AG09319 (cell line): ENCODE measurements at places on chromosomes 4 and X.

- peak; percentile 57 for DNase-seq
Observed at GRCh38 chr4:1323635-1324442, 23.2 kb upstream of the UVSSA start.

DNA sequence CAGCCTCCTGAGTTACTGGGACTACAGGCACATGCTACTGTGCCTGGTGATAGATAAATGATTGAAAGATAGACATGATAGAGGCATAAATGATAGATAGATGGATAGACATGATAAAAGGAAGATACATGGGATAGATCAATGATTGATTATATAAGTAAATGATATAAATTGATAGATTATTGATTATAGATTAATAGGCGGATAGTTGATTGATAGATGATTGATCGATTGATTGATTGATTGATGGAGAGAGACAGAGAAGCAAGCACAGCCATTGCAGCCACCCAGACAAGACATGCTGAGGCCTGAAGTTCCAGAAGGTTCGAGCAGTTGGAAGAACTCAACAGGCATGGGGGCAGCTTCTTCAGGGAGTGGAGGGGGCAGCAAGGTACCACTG lies 17.7 kb upstream of the PLXNB3 start:
- no peak for DNase-seq

DNA sequence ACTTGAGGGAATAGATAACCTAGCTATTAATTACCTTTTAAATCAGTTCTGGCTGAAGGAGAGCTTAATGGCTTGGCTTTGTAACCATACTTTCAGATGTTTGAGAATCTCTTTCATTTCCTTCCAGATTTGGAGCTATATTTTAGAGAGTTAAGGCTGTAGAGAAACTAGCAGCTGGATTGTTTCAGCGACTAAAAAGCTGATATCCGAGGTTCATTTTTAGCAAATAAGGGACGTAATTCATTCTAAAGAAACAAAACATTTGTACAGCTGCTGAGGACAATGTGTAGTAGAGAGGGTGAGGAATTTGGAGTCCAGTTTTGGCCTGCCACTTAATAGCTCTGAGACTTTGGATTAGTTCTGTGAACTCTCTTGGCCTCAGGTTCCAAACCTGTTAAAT lies 12.2 kb downstream of the OSTC start:
- DNase-seq, result no peak

GRCh38 chr4:67879486-67879885 lies 4.3 kb downstream of the TMPRSS11D start:
- no peak for DNase-seq

DNA sequence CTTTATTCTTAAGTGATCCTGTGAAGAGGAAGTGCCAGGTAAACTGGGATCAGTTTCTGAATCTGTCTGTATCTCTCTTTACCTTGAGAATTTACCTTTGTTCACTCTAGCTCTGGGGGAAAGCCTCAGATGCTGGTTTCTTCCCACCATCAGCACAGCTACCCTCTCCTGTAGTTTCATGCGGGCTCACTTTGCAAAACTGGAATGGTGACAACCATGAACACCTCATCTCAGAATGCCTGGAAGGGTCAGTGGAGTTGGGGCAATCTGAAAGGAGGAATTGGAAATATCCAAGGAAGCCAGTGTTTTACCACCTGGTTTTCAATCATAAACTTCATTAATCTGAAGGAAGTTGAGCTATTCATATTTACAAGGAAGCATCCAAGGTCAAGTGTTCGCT lies 30.8 kb upstream of the DCX start:
- DNase-seq, result no peak

DNA sequence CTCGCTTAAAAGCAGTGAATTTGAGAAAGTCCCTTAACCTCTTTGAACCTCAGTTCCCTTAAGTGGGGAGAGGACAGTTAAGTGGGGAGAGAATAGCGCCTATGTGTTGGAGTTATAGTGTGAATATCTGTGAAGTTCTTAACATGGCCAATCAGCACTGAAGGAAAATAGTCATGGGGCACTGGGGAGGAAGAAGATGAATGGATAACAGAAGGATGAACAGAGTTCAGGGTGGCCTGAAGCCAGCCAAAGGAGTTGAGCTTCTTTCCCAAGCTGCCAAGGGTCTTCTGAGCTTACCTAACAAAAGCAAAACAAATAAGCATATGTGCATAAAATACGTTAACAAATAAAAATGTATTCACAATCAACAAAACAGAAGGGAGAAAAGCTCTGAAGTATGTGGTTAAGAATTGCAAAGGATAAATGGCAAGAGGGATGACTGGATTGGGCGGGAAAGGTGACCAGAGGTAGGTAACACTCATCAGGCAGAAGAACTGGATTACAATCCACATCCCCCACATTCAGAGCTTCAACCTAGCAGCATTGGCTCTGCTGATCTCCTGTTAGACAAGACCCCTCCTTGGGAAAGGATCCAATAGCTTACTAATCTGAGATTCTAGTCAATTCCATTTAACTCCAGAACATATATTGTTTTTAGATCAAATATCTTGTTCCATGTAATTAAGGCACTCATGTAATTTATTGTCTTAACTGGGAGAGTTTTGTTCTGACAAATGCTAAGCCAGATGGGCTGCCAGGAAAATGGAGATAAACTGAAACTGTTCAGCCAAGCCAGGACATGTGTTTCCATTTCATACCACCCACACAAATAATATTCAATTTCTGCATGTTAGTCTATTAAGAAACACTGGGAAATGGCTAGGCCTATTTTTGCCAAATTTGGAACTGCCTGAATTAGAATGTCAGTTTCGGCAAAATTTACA lies 221.2 kb downstream of the LDB2 start:
- peak; percentile 57 for DNase-seq

GRCh38 chr4:99341426-99341825 lies 11.1 kb downstream of the ADH1C start:
- no peak for DNase-seq

GRCh38 chr4:129218897-129219296 lies 122.9 kb downstream of the C4orf33 start:
- DNase-seq, result no peak

DNA sequence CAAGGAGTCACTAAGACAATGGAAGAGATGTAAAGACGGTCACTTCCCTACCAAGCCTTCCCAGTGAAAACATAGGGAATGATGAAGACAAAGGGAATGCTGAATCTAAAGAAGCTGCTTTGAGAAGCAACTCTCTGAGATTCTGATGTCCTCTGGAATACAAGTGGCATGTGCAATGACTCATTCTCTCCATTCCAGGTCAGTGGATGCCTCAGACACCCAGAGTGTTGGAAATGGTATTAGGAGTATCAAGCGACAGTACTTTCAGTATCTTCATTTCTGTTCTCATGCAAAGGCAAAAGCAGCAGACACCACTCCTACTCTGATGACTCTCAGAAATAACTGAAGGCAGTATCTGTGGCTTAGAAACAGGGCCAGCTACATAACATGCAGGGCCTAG lies 102.6 kb downstream of the FSTL5 start:
- DNase-seq, result no peak

GRCh38 chrX:148574237-148574973 lies 74.0 kb downstream of the AFF2 start:
- DNase-seq, result no peak

DNA sequence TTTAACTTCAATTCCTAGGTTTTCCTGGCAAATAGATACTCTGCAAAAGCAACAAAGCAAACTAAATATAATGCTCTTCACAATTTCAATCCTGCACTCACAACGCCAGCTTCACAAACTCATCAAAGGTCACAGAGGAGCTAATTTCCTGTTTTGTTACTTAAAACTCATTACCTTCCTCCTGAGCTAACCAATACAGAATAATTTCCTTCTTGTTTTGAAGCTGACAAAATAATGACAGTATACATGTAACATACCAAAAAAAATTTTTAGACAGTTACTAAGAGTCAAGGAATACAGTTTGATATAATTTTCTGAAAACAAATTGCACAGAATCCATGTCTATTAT lies 17.9 kb downstream of the CNOT6L start:
- no peak for DNase-seq

DNA sequence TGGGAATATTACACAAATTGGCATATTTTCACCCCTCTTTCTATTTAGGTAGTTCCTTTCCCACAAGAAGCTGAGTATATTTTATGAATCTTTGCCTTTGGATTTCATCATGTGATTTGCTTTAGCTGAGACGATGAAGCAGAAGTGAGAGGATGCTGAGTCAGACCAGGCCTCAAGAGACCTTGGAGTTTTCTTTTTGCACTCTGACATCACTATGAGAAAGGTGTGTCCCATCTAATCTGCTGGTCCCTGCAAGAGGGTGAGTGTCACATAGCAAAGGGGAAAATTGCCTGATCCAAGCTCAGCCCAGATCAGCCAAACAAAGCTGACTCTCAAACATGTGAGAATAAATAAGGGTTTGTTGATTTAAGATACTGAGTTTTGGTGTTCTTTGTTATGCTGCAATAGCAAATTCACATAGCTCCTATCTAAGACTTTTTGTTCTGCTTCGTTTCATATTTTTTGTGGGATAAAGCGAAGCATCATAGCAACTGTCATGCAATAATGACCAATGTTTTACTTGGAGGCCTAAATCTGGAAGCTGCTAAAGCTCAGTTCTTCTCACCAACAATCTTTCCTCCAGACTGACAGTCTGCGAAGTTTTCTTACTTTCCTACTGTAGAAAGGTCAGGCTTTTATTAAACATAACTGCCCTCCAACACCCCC lies 176.9 kb downstream of the PDHA2 start:
- no peak for DNase-seq

DNA sequence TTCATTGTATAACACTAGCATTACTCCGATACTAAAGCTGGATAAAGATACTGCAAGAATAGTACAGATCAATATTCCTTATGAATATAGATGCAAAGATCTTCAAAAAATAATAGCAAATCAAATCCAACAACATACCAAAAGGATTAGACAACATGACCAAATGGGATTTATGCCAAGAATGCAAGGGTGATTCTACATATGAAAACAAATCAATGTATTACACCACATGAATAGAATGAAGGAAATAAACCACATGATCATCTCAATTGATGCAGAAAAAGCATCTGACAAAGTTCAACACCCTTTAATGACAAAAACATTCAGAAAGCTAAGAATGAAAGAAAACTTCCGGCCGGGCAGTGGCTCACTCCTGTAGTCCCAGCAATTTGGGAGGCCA lies 42.8 kb downstream of the CUL4B start:
- peak; percentile 15 for DNase-seq

- no peak for DNase-seq
Observed at GRCh38 chrX:119155416-119156035, 27.9 kb upstream of the KIAA1210 start.

DNA sequence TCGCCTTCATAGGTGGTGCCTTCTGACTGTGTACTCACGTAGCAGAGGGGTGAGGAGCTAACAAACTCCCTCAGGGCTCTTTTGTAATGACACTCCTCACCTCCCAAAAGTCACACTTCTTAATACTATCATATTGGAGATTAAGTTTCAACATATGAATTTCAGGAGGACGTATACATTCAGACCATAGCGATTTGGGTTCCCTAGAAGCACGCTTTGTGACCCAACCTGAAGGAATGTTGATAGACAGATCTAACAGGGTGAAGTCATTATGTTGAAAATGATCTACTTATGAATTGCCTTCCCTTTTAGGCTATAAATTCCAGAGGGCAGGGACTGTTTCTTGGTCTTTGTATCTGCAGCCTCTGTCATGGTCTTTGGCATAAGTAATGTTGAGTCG lies 3.2 kb upstream of the KLHL34 start:
- no peak for DNase-seq

- DNase-seq, result no peak
Observed at GRCh38 chr4:155353923-155354540, 22.7 kb downstream of the MAP9 start.

- DNase-seq, result no peak
Observed at GRCh38 chr4:8664031-8664805, 71.7 kb downstream of the CPZ start.

DNA sequence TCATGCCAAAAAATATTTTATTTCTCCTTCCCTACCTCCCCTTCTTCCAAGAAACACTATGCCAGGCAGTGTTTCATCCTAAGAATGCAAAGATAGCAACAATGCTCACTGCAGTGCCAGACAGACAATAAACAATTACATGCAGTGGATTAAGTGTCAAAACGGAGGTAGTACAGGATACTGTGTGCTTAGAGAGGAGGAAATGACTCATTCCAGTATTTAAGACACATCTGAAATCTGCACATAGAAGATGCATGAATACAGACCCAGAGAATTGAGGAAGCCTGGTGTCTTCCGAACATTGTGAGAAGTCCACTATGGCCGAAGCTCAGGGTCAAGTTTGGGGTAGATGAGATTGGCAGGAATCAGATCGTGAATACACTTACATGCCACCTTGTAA lies 326.4 kb downstream of the PPP3CA start:
- no peak for DNase-seq

GRCh38 chr4:158513256-158513655 lies 8.4 kb upstream of the RXFP1 start:
- DNase-seq, result no peak

DNA sequence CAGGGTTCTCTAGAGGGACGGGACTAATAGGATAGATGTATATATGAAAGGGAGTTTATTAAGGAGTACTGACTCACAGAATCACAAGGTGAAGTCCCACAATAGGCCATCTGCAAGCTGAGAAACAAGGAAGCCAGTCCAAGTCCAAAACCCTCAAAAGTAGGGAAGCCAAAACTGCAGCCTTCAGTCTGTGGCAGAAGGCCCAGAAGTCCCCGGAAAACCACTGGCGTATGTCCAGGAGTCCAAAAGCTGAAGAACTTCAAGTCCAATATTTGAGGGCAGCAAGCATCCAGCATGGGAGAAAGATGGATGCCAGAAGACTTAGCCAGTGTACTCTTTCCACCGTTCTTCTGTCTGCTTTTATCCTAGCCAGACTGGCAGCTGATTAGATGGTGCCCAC lies 227.2 kb downstream of the KCTD8 start:
- no peak for DNase-seq

- DNase-seq, result no peak
Observed at GRCh38 chrX:134688839-134689238, 30.6 kb upstream of the PLAC1 start.

DNA sequence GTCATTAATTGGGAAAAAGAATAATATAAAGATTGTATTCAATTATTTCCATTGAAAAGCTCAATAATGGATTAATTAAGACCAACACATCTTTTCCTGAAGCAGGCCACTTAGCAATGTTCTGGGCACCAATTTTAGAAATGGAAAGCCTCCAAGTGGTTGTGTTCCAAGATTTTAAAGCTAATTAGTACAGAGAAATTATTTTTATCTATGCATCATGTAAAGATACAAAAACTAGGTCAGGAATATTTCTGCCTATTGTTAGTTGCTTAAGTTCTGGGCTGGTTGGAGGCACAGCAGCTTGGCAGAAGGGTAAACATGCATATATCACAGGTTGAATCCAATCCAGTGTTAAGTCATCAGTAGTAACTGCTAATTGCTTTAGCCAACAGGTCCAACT lies 101.9 kb downstream of the RASL11B start:
- DNase-seq, result no peak
